ENCODE measurements at places on chromosomes 6 and 20. TPM values are rescaled to one million over a fixed set of nuclear protein-coding genes. Genes with fewer than 3 reads are reported as not detected.

DNA sequence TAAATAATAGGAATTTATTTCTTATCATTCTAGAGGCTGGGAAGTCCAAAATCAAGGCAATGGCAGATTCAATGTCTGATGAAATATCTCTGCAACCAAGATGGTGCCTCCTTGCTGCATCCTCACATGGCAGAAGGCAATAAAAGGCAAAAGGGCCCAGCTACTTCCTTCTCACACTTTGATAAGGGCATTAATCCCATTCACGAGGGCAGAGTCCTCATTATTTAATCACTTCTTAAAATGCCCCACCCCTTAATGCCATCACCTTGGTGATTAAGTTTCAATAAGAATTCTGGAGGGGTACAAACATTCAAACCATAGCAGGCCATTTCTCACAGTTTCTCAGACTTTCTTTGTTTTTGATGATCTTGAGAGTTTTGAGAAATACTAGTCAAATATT, 145.8 kb upstream of the TSHZ2 start:
- DNase-seq = no peak

Gene IRF4
- not detected for total RNA-seq

Gene APOBEC2
- total RNA-seq = not detected

DNA sequence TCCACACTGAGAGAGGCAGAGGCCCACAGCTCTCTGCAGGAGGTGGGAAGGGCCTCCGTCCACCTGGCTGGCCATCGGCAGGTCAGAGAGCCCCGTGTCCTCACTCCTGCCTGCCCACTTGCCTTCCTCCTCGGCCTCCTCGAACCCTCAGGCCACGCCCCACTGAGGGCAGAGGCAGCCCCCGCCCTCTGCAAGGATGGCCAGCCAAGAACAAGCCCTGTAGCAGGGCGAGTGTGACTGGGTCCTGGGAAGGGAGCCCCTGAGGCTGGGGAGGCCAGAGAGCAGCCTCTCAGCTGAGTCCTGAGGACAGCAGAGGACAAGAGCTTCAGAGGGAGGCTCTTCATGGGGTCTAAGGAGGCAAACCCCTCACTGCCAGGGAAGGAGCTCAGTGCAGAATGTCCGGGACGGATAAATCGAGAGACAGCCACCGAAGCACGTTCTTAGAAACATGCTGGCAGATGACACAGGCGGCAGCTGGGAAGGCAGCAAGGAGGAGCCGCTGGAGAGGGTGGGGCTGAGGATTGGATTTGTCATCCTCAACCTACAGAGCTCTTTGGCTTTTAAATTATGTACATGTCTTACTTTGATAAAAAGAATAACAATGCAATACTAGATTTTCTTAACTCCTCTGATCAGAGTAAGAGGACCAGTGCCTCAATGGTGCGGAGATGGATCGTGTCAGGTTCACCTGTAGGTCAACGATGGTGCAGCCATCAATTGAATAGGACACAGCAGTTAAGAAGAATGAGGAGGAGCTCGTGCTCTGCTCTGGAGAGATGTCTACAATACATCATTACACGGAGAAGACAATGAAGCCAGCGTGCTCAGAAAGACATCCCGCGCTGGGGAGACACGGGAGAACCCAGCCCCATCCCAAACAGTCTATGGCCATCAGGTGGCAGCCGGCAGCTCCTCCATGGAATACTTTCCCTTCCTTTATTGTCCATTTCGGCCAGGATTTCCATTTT, 53.0 kb downstream of the GNAS-AS1 start:
- no peak for DNase-seq

Gene TPX2
- 27.2 TPM for total RNA-seq

Gene SRMS
- total RNA-seq = not detected

DNA sequence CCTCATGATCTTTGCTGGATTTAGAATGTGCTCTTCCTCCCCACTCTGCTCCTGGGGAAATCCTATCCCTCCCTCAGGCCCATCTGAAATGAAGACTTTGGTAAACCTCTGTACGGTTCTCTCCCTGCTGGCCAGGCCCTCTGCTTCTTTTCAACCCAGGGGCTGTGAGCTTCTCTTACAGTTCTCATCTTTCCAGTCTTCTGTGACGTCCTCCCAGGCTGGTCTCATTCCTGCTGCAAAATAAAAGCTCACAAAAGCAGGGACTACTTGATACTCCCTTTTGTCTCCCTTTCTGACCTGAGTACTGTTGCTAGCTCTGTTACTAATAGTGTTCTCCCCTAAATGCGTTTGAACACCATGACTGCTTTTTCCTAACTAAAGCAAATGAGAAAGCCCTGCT, 46.3 kb downstream of the UNC5CL start:
- no peak for DNase-seq

Gene GMPR
- total RNA-seq = 1.8 TPM

Gene SAMD10
- 5.0 TPM for total RNA-seq

- DNase-seq = no peak
These were observed 100.4 kb downstream of the AFG1L start for GRCh38 chr6:108395297-108395696.

Gene CTAGE9
- total RNA-seq = not detected

Gene TPD52L2
- 85.5 TPM for total RNA-seq

DNA sequence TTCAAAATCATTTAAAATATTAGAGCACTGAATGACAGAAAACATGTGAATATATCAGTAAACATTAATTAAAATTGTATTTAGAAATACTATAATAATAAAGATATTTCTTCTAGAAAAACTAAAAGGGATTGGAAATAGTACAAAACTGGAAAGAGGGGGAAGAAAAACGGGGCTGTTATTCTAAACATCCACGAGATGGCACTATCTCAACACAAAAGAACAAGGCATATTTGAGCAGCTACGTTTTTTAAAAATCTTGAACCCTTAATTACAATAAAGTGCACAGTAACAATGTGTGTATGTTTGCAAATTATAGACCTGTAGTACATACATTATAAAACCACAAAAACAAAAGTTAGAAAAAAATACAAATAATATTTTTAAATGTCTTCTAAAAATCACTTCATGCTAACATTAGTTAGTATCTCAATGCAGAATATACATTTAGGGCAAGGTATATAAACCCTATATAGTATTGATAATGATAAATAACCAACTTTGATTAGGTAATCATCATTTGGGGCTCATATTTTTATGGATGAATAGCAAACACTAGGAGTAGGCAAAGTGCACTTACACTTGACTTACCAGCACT, 42.5 kb upstream of the PNISR start:
- no peak for DNase-seq

GRCh38 chr6:55868771-55869479, 6.5 kb downstream of the BMP5 start:
- DNase-seq = no peak

Gene TBX18
- total RNA-seq = 9.4 TPM

Gene VSX1
- not detected for total RNA-seq

DNA sequence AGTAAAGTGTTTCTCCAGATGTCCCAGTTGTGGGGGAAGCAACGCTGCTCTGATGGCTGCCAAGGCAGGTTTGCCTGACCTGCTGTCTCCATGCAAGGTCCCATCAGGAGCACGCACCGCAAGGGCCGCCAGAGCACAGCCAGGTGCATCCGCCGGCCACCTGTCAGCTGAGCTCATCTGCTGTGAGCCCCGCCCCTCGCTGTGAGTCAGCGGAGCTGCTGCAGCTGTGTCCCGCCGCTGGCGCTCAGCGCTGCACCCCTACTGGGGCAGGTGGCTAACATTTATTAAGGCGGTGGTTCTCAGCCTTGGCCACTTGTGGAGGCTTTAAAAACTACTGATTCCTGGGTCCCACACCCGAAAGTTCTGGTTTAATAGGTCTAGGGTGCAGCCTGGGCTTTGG, 225.7 kb downstream of the UST start:
- peak; percentile 51 for DNase-seq

DNA sequence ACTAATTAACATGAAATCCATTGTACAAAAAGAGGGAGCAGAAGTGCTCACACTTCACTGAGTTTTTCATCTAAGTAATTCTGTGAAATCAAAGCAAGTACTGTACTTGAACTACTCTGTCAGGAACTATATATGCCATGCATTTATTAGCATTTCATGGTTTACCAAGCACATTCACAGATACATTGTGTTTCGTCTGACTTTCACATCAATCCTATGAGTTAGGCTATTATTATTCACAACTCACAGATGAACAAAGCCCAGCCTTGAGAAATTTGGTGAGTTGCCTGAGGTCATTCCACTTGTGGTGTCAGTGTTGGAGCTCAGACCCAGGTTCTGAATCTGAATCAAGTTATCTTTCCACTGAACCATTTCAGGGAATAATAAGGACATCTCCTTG, 33.7 kb upstream of the TENT5A start:
- DNase-seq = no peak

DNA sequence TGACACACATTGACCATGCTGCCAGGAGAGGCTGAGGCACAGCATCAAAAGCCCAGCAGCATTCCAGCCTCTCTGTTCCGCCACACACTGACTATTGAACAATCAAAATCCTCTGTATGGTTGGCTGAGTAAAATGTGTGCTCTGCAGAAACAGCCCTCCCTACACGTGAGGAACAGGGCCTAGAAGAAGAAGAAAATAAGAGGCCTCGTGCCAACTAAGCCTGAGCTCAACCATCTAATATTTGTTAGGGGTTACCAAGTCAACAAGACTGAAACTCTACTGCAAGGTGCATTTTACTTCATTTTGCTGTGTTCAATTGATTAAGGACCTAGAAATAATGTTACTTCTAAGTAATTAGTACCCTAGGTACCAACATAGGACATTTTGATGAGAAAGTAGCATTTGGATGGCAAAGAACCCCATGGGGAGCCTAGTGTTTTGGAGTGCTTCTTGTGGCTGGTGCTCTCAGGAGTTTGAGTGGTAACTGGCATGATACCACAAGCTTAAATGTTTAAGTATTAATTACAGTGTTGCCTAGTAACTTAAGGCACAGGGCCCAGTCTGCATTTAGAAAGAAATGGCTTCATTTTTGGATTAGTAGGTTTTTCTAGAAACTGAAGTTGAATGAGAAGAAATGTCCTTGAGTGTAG, 146.6 kb upstream of the PLN start:
- DNase-seq = no peak

DNA sequence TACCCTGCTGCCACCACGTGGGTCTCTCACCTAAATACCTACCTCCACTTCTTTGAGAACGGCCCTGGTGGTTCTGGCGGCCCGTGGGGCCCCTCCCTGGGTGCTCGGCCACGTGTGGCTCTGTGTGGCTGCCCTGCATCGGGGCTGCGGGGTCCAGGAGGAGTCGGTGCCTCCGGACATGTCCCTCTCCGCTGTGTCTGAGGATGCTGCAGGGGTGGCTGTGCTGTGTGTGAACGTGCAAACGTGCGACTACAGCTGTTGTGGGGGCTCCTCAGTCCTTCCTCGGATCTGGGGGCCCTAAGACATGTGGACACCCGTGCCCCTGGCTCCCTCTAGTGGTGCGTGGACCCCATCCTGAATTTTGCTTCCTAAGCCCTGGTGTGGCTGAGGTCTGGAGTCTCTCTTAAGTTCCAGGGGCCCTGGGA, 691.8 kb downstream of the QKI start:
- peak; percentile 60 for DNase-seq
